Activated CD4-positive, alpha-beta T cell treated with anti-CD3 and anti-CD28 coated beads for 36 hours (primary cell): ENCODE measurements at places on chromosomes 5 and 9. TPM values are rescaled to one million over a fixed set of nuclear protein-coding genes. Genes with fewer than 3 reads are reported as not detected.
A peak's percentile ranks its signal among the peaks of the same experiment; 100 is the strongest.

DNA sequence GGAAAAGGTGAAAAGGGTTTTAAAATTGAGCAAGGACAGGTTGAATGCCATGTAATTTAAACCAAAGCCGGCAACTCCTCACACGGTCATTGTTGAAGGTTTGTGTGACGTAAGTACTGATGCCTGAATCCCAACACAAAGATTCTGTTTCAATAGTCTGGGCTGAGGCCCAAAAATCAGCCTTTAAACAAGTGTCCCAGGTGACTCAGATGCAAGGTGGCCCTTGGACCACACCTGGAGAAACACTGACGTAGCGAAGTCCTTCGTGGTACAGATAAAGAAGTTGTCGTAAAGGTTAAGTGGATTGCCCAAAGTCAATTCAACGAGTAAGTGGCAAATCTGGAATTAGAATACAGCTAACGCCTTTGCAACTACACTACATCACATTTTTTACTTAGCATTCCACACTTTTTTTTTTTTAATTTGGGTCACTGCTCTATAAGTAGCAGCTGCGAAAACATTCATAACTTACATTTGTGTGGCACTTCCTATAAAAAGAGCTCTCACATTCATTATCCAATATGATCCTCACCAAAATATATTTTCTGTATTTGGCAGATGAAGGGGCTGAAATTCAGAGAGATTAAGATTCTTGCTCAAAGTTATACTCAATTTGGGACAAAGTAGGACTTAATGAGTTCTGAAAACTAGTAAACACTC lies 111.3 kb downstream of the LPAR1 start:
- H3K4me3 ChIP-seq: no peak overlapping the region
- no peaks in the 10 kb centered on the region for H3K36me3 ChIP-seq
- DNase-seq: no peak
- H3K27me3 ChIP-seq: no peaks in the 10 kb centered on the region
- H3K4me1 ChIP-seq: no peaks in the 10 kb centered on the region

DNA sequence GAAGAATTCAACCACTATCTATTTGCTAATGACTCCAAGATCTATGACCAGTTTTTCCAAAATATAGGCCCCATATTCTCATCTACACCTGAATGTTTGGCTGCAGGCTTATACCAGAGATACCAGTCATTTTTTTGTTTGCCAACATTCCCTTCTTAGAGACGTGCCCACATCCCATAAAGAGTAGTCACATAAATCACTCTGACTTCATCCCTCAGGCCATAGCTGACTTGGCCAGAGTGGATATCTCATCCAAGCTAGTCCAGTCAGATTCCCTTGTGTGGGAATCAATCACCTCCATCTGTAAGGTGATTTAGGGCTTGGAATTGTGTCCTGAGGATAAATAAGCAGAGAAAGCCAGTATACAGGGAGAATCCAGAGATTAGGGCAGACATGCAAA lies 124.3 kb upstream of the SLC24A2 start:
- no peak overlapping the region for H3K27ac ChIP-seq
- no peak for DNase-seq
- peaks cover 5% of the 10 kb centered on the region for H3K27me3 ChIP-seq
- no peaks in the 10 kb centered on the region for H3K4me1 ChIP-seq

- no peaks in the 10 kb centered on the region for H3K27me3 ChIP-seq
- no peaks in the 10 kb centered on the region for H3K4me1 ChIP-seq
- H3K27ac ChIP-seq: no peak overlapping the region
- no peak for DNase-seq
- H3K36me3 ChIP-seq: no peaks in the 10 kb centered on the region
- H3K4me3 ChIP-seq: no peak overlapping the region
These were observed 584.9 kb downstream of the MAT2B start for GRCh38 chr5:164090358-164090757.

DNA sequence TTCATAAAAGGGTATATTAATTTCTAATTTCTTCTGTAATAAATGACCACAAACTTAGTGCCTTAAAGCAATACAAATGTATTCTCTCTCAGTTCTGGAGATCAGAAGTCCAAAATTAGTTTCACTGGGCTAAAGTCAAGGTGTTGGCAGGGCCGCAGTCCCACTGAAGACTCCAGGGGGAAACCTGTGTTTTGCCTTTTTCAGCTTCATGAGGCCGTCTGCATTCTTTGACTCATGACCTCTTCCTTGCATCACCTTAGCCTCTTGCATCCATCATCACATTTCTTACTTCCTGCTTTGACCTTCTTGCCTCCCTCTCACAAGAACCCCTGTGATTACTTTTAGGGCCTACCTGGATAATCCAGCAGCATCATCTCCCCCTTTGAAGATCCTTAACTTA lies 42.0 kb upstream of the ALDH1B1 start:
- H3K27ac ChIP-seq: no peak overlapping the region
- H3K27me3 ChIP-seq: no peaks in the 10 kb centered on the region
- H3K4me3 ChIP-seq: no peak overlapping the region
- H3K4me1 ChIP-seq: no peaks in the 10 kb centered on the region

DNA sequence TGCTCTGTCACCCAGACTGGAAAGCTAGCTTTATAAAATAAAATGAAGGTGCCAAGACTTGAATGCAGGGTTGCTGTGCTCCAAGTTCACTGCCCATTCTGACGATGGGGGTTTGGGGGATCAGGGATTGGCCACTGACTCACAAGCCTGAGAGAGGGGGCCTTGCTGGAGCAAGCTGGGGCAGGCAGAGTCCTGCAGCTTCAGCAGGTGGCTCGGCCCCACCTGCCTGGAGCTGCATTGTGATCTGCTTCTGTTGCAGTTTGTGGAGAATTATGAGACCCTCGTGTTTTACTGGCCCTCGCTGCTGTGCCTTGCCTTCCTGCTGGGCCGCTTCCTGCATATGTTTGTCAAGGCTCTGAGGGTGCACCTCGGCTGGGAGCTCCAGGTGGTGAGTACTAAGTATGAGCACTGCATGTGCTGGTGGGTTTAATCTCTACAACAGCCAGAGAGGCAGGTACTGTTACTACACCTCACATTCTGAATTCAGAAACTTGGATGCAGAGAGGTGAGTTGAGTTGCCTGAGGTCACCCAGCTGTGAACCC lies 31.1 kb upstream of the CCDC180 start:
- H3K4me1 ChIP-seq: no peaks in the 10 kb centered on the region
- peaks cover 20% of the 10 kb centered on the region for H3K36me3 ChIP-seq
- no peaks in the 10 kb centered on the region for H3K27me3 ChIP-seq
- no peak overlapping the region for H3K27ac ChIP-seq

DNA sequence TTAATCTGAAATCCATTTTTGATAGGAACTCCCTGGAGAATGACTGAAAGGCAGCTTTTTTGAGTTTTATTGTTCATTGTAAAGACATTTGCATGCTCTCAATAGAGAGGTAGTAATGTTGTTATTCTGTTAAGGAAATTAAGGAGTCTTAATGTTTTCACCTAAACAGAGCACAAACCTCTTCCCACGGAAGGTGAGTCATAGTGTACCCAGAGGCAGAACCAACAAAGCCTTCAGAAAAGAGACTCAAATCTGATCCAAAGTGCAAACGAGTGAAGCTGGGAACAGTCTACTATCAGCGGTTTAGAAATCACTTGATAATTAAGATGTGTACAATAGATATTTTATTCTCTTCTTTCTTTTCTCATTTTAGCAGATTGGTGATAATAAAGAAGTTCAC lies 470.5 kb downstream of the PLK2 start:
- H3K36me3 ChIP-seq: no peaks in the 10 kb centered on the region
- no peak for DNase-seq
- peaks cover 2% of the 10 kb centered on the region for H3K27me3 ChIP-seq
- H3K4me1 ChIP-seq: no peaks in the 10 kb centered on the region
- no peak overlapping the region for H3K27ac ChIP-seq

DNA sequence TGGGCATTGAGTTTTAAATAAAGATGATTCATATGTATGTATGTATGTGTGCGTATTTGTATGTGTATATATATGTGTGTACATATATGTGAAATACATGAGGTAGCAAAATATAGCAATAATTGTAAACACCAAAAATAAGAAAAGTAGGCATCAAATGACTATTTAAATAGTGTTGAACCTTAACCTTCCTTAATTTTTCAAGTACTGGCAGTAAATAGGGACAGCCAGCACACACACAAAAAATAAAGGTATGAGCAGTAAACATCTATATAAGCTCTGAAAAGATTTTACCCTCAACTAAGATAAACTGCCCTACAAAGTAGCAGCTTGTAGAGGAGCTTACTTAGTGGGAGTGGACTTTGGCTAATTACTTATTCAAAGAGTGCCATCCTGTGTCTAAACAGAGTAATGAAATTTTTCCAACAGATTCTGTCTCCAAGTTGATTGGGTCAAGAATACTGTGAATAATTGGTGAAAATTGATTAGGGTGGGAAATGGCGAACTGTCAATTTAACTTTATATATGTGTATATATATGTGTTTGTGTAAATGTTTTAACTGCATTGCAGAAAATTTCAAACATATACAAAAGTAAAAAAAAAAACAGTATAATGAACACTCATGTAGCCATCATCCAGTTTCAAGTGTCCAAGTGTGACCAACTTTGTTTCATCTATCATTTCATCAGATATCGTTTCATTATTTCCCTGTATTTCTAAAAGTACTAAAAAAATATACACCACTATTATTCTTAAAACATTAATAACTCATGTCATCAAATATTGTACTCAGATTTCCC lies 2.0 kb upstream of the ADAMTS6 start:
- no peak for DNase-seq
- peaks cover 10% of the 10 kb centered on the region for H3K4me1 ChIP-seq
- no peaks in the 10 kb centered on the region for H3K27me3 ChIP-seq
- no peak overlapping the region for H3K4me3 ChIP-seq
- no peaks in the 10 kb centered on the region for H3K36me3 ChIP-seq
- H3K27ac ChIP-seq: peak overlapping the region; percentile 91

- no peaks in the 10 kb centered on the region for H3K36me3 ChIP-seq
- DNase-seq: no peak
- H3K4me1 ChIP-seq: no peaks in the 10 kb centered on the region
- H3K4me3 ChIP-seq: no peak overlapping the region
- no peak overlapping the region for H3K27ac ChIP-seq
These were observed 395.9 kb upstream of the CDH9 start for GRCh38 chr5:27434335-27434734.

DNA sequence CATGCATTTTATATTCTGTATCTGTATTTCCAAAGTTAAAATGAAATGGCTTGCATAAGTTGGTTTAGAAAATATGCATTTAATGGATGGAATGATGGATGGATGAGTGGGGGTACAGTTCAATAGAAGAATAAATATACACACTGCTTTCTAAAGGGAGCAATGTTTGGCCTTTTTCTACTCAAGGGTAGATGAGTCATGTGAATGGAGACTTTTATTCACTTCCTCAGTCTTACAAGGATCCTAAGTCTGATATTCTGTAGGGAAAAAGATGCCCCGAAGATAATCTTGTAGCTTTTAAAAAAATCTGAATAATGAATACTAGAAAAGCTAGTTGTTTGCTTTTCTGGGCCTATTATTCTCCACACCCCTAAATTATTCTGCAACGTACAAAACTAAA lies 2112.1 kb downstream of the MAT2B start:
- H3K27ac ChIP-seq: no peak overlapping the region
- H3K27me3 ChIP-seq: no peaks in the 10 kb centered on the region
- H3K4me3 ChIP-seq: no peak overlapping the region
- no peaks in the 10 kb centered on the region for H3K36me3 ChIP-seq

DNA sequence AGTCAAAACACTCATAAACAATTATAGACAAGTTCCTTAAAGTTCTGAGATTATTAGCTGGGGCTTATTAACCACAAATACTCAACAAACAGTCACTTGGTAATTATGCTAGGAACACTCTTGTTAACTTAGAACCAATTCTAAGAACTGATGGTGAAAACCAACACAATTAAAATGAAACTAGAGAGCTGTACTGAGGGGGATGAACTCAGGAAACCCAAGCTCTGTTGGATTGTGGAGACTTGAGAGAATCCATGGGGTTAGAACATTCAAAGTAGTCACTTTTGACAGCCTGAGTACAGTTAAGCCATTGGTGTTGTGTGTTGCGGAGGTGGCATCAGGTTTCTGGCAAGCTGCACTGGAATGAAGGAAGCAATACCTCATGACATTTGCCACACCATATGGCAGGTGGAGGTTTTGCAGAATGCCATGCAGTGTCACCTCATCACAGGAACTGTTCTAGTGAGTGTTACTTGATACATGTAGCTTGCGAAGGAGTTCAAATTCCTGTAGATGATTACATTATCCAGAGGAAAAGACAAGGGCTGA lies 480.9 kb upstream of the CD180 start:
- no peak overlapping the region for H3K27ac ChIP-seq
- peaks cover 2% of the 10 kb centered on the region for H3K27me3 ChIP-seq
- no peaks in the 10 kb centered on the region for H3K36me3 ChIP-seq
- no peak overlapping the region for H3K4me3 ChIP-seq
- no peaks in the 10 kb centered on the region for H3K4me1 ChIP-seq

- no peak for DNase-seq
- H3K4me1 ChIP-seq: no peaks in the 10 kb centered on the region
- no peaks in the 10 kb centered on the region for H3K27me3 ChIP-seq
- no peaks in the 10 kb centered on the region for H3K36me3 ChIP-seq
These were observed 161.7 kb upstream of the LHFPL2 start for GRCh38 chr5:78810098-78810920.

GRCh38 chr5:105872569-105873270 lies 1798.0 kb downstream of the EFNA5 start:
- H3K36me3 ChIP-seq: no peaks in the 10 kb centered on the region
- no peaks in the 10 kb centered on the region for H3K27me3 ChIP-seq
- no peaks in the 10 kb centered on the region for H3K4me1 ChIP-seq
- no peak overlapping the region for H3K4me3 ChIP-seq

Gene NDST1
- total RNA-seq: 5.1 TPM

Gene ANKRA2
- total RNA-seq: 16.3 TPM

Gene TNFSF8
- total RNA-seq: 48.2 TPM

Gene TXNDC8
- not detected for total RNA-seq

Gene OTP
- total RNA-seq: not detected

Gene RANBP3L
- 0.07 TPM for total RNA-seq
